ENCODE measurements at places on chromosomes 5 and 9.

GRCh38 chr5:59354274-59354673 is 539.3 kb downstream of the PDE4D start:
- DNase-seq, result no peak

GRCh38 chr5:56307714-56308333 is 74.7 kb upstream of the ANKRD55 start:
- DNase-seq, result no peak

- DNase-seq, result no peak
These were observed 184.4 kb downstream of the HSD17B3 start for GRCh38 chr9:96117398-96118080.

GRCh38 chr5:32690153-32690552 is 21.0 kb upstream of the NPR3 start:
- no peak for DNase-seq

DNA sequence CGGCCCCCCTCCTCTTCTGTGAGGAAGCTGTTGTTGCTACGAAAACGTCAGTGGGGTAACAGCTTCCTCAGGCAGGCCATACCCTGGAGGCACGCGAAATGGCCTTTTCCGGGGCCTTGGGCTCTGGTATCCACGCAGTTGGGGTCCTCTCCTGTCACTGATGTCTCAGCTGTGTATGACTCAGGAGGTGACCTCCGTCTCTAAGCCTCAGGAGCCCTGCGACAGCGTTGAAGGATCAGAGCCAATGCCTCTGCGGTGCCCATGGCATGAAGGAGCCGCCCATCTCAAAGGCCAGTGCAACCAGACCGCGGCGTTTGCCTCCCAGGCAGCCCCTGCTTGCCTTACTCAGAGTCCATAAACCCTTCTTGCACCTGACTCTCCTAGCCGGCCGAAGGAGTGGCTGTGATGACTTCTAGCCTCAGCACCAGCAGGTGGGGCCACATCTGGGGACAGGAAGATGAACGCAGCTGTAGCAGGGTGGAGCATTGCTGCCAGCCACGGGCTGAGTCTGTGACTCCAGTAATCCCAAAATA is 1.0 kb upstream of the MXD3 start:
- peak; percentile 56 for DNase-seq

GRCh38 chr9:123712399-123712798 is 217.5 kb downstream of the DENND1A start:
- no peak for DNase-seq

GRCh38 chr5:132182359-132183040 is 45.2 kb downstream of the P4HA2 start:
- no peak for DNase-seq

- DNase-seq, result no peak
These were observed 49.0 kb upstream of the SUSD3 start for GRCh38 chr9:93009337-93010015.

GRCh38 chr9:111114486-111114885 is 76.2 kb upstream of the LPAR1 start:
- DNase-seq, result no peak

DNA sequence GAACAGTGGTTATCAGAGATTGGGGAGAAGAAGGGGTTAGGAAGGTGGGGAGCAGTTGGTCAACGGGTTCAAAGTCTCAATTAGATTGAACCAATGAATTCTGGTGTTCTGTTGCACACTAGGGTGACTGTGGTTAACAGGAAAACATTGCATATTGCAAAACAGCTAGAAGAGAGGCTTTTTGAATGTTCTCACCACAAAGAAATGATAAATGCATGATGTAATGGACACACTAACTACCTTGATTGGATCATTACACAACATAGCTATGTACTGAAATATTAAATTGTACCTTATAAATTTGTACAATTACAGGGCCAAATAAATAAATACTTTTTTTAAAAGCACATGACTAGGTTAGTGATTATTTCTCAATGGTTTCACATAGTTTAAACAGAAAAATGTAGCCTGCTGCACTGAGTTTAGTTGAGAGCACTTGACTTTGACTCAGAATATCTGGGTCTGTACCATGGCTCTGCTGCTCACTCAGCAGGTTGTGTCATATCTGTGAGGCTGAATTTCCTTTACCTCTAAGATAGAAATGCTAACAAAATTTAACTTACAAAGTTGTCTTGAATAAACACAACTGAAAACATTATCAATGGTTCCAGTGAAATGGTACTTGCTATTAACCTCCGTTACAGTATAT is 30.4 kb downstream of the NUDT12 start:
- no peak for DNase-seq

- no peak for DNase-seq
These were observed 1185.5 kb upstream of the WWC1 start for GRCh38 chr5:167105941-167106340.

- no peak for DNase-seq
These were observed 115.4 kb downstream of the EGFLAM start for GRCh38 chr5:38373743-38374142.

- no peak for DNase-seq
These were observed 107.4 kb downstream of the SNX18 start for GRCh38 chr5:54624805-54625568.

DNA sequence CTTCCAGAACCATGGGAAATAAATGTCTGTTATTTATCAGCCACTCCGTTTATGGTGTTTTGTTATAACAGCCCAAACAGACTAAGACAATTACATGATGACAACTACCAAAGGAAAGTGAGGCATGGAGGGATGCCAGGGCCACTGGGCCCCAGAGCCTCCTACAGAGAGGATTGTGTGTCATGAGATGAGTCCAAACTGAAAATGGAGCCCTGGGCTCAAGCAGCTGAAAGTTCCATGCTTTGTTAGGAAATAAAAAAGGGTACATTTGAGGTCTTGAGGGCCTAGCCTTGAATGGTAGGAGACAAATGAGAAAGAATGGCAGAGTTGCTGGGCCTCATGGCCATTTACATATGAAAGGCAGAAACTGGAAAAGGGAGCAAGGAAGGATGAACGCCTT is 586.5 kb downstream of the CETN3 start:
- DNase-seq, result no peak

DNA sequence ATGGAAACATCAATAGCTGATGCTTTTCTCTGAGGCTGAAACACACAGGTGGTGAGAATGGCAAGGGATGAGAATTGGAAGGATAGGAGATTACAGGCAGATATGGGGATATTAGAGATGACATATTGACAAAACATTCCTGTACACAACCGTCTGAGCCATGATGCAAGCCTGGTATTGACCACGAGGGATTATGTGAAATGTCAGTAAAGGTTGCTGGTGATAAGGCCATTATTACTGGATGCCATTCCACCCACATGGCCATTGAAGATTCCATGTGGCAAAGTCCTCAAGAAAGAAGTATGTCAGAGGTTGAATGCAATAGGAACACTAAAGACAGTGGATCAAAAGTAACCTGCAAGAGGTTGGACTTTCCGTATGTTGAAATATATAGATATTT is 15.7 kb downstream of the GRAMD2B start:
- no peak for DNase-seq

GRCh38 chr9:36903541-36904435 is 130.3 kb downstream of the PAX5 start:
- no peak for DNase-seq
